ENCODE measurements at places on chromosomes 13 and 19.

DNA sequence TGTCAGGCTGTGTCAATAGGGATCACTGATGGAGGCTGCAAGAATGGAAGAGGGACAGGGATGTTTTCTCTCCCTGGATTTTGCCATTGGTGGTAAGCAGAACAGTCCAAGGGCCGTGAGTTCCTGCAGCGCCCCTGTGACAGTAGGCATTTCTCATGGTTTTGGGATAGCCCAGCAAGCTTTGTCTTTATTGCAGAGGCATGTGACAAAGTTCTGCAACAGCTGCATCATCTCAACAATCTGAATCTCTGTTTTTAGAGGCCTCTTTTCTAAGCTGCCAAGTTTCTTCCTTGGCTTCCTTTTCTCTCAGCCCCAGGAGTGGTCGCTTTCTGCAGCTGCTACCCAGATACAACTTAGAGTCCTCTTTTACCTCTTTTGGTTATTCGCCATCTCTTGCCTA is 95.7 kb upstream of the TSHZ3 start:
- no peak for DNase-seq

DNA sequence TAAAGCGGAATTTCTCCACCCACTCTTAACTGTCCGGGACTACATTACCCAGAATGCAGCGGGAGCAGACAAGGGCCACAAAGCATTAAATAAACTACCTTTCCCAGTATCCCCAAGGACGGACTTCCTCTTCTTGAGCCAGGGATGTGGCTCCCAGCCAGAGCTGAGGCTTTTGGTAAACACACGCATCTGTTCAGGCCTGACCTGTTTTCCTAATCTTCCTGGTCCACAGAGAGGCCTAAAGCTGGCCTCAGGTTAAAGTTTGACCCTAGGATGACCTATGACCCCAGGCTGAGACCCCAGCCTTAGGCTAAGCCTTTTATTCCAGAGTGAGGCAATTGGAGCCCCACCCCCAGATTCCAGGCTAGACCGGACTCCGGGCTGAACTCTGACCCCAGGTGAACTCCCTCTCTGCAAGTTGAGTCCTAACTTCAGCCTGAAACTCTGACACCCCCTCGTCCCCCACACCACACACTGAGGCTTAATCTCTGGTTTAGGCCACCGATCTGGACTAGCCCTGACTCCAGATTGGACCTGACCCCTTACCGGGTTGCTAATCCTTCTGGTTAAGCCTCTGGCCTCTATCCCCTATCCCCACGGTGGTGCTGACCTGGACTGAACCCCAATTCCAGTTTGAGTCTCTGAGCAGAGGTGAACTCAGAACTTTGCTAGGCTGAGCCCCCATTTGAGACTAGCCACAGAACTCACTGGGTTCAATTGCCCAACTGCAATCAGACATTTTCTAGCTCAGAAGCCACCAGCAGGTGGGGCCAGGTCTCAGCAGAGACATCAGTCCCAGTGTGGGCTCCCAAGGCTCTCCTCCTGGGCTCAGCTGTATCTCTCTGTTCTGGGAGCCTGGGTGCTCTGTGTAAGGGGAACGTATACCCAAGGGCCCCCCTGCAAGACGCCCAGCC is 750 bp upstream of the GPR108 start:
- peak; percentile 69 for DNase-seq

GRCh38 chr13:40994581-40995230 is 24.4 kb downstream of the ELF1 start:
- DNase-seq, result no peak

- DNase-seq, result no peak
These were observed 2.7 kb downstream of the JUND start for GRCh38 chr19:18278521-18279265.

GRCh38 chr19:30781047-30781446 is 408.9 kb downstream of the ZNF536 start:
- no peak for DNase-seq

DNA sequence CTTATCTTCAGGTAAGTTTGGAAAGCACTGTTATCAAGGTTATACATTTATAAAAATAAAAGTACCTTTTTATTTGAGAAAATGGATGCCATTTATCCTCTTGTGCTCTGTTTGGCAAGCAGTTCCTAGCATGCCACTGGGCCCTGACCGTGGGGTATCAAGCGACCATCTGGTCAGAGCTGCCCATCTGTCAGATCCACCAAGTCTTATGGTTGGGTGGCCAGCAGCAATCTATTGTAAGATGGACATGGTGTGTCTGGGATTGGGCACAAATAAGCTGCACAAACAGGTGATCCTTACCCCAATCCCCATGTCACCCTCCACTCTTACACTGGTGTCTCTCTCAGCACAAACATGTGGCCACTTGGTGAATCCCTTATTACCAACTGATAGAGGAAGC is 178.5 kb downstream of the DLEU7 start:
- no peak for DNase-seq

- no peak for DNase-seq
These were observed 2.0 kb downstream of the ELF1 start for GRCh38 chr13:41017159-41017558.

GRCh38 chr19:9727644-9728043 is 40.9 kb downstream of the ZNF846 start:
- no peak for DNase-seq

GRCh38 chr13:39874331-39875053 is 219.0 kb downstream of the COG6 start:
- peak; percentile 20 for DNase-seq

DNA sequence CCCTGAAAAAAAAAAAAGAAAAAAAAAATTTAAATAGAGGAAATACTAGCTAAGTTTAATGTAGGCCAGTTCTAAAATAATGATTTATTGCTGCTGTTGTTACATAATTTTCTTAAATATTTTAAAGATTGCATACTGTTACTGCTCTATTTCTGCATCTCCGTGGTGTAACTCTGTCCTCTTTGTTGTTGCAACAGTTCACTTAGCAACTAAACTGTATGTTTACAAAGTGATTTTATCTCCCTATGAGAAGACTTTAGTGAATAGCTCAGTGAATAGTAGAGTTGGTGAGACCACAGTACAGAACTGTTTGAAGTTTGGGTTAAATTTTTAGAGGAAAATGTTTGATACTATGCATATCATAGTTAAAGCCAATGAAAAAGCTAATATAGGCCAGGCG is 19.4 kb downstream of the BRCA2 start:
- no peak for DNase-seq

DNA sequence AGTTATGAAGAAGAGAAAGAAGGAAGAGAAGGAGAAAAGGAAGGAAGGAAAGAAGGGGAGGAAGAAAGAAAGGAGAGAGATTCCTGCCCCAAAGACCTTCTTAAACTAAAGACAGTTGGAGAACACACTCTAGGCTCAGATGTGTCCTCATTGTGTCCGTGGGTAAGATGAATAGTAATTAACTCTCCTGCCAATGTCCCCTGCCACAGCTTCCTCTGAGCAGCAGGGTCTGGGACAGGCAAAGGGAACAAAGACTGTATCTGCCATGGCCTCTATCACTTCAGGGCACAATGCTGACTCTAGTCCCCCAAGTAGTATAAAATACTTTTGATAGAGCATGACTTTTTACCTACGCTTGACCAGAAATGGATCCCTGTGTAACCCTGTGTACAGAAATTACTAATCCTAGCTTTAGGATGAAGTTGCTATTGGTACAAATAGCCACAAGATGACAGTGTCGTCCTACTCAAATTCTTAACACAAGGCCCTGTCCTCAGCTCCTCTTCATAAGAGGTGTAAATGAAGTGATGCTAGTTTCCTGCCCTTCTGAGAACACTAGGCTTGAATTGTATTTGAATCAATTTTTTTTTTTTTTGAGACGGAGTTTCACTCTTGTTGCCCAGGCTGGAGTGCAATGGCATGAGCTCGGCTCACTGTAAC is 186.2 kb upstream of the GPR12 start:
- peak; percentile 72 for DNase-seq

DNA sequence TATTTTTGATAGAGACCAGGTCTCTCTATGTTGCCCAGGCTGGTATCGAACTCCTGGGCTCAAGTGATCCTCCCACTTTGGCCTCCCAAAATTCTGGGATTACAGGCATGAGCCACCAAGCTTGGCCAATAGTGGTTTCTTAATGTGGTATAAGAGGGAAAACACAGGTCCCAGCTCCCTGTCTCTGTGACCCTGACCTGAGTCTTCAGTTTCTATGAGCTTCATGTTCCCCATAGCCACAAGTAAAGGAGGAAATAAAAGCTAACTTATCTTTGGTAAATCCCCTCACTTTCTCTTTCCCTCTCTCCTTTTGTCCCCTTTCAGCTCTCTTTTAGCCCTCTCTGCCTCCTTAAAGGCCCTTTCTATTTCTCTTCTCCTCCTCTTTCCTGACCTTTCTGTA is 50.3 kb downstream of the ABCC4 start:
- DNase-seq, result no peak

DNA sequence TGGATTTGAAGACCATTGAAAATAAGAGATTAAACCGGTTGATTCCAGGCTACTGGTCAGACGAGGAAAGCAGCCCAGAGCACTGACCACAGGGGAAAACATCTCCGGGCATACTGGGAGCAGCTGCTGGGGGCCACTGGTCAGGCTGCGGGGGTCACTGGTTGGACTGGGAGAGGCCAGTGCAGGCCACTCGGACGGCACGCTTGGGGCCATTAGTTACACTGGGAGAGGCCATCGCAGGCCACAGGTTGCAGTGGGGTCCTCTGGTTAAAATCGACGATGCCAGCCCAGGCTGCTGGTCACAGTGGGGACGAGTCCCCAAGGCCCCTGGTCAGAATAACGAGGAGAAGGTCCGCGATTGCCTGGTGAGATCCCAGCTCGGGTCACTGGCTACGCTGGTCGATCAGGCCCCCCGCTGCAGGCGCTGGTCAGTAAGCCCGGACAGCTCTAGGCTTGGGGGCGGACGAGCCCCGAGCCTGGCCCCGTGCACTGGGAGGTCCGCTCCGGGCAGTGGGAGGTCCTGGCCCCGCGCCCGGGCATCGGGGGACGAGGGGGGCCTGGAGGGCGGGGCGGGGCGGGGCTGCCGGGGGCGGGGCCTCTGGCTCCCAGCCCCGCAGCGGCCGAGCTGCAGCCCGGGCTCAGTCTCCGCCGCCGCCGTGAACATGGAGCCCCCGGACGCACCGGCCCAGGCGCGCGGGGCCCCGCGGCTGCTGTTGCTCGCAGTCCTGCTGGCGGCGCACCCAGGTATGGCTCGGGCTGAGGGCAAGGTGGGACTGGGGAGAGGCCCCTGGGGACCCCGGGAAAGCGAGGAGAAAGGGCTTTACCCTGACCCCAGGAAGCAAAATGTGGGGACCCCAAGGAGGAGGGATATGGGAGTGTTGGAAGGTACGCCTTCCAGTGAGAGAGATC is at the start of gene BCAM:
TSS of gene BCAM (plus strand) at position 641 of the 909 bp plus-strand sequence. CDS start at position 663, 22 bp downstream.
- DNase-seq, result peak; percentile 96

- DNase-seq, result no peak
These were observed 304.7 kb upstream of the KLF12 start for GRCh38 chr13:74438901-74439300.

- DNase-seq, result no peak
These were observed 1203.3 kb downstream of the UQCRFS1 start for GRCh38 chr19:28009696-28010095.

DNA sequence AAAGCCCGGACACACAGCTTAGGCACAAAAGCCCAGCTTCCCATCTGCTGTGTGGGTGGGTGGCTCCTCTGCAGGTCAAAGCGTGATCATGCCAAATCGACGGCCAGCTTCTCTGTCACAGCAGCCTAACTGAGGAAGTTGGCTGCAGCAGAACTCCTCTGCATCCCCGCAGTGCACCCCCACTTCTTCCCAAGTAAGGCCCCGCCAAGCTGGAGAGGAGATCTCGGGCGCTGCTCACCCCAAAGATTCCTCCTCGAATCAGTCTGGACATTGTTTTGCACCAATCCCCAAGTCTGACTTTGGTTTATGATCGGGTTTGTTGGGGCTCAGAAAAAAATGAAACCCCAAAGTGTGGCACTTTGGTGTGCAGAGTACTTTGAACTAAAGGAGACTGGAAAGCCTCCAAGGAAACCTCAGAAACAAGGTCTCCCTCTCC is 19.7 kb upstream of the CPB2 start:
- DNase-seq, result no peak

DNA sequence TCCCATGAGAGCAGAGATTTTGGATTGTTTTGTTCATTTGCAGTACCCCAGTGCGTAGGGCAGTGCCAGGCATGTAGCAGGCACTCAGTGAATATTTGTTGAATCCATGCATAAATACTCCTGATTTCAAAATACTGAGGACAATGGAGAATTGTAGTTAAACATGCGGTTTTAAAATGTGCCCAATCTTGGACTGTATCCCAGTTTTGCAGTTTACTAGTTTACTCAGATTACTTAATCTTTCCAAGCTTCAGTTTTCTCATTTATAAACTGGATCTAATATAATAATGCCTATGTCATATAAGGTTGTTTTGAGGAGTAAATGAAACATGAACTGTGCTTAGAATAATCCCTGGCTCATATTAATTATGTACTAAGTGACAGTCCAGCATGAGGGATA is 39.0 kb downstream of the RCBTB2 start:
- no peak for DNase-seq

DNA sequence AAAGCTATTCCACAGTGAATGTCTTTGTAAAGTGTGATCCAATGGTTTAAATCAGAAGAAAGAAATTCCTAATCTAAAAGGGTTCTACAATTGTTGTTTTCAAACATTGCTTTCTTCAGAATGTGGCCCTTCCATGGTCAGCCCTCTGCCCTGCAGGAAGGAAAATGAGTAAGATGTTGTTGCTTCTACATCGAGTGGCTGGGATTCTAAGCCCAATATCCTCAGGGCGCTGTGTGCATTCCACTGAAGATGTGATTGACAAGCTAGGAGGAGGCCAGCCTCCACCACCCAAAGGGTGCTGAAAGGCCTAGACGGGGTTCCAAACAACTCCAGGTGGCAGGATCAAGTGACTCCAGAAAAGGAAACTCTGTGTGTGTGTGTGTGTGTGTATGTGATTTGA is 316.9 kb upstream of the TSHZ3 start:
- no peak for DNase-seq

DNA sequence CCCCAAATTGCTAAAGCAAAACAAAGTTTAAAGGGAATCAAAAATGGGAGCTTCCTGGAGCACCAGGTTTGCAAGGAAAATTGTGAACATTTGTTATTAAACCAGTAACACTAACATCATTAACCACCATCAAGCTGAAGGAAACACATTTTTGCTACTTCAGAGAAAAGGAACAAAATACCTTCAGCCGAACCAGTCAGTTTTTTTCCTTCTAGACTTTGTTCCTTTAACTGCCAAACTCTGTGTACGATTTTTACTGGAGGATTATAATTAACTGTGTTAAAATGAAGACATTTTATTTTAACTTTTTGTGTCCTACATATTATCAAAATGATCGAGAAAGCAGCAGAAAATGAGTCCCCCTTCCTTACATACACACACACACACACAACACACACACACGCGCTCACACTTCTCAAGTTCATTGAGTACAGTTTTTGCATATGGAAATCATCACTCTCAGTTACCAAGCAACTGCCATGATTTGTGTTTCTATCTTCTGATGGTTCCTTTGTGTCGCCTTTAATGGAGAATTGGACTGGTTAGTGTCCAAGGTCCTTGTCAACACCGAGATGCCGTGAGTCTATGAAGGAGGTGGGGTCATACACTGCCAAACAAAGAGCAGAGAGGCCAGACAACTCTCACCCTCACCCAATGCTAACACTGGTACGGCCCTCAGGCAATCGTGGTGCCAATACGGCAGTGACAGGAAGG is 9.8 kb upstream of the SERP2 start:
- no peak for DNase-seq

GRCh38 chr19:8355631-8356402 is 8.1 kb upstream of the ANGPTL4 start:
- peak; percentile 84 for DNase-seq
